Nephron progenitor cell (in vitro differentiated cells): ENCODE measurements at places on chromosomes 13 and 19.

DNA sequence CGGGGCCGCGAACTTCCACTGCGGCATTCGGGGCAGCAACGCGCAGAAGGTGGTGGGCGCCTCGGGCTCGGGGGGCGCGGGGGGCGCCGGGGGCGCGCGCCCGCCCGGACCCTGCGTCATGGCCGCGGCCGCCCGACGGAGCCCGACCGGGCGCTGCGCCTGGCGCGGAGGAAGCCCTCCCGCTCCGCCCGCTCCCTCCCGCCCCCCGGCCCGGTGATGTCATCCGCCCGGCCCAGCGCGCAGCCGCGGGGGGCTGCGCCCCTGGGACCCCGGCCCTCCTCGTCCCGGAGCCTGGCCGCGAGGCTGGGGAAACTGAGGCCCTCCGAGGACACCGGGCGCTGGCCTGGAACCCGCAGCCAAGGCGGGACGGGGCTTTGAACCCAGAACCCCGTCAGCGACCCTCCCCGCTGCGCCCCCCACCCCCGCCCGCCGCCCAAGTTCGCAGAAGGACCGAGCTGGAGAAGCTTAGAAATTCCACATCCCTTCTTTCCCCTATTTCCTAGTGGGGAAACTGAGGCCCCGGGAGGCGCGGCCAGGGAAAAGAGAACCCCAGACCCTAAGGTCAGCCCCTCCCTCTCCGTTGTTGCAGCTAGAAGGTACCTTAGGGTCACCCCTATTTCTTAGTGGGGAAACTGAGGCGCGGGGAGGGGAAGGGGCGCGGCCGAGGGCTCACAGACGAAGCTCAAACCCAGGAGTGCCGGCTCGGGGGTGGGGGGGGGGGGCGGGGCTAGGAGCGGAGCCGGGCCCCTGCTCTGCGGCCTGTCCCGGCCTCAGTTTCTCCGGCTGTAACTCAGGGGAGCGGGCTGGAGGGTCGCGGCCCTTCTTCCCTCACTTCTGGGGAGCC, at the start of gene SHC2:
Gene SHC2 (minus strand): TSS at position 157 of the 844 bp plus-strand sequence. CDS start 37 bp downstream, at position 120.
- H3K4me3 ChIP-seq: peak within 1 kb of the TSS; percentile 87
- peaks cover 12% of the 10 kb centered on the region for H3K36me3 ChIP-seq
- peaks cover 17% of the 10 kb centered on the region for H3K27me3 ChIP-seq
- no peak within 1 kb of the TSS for H3K27ac ChIP-seq

DNA sequence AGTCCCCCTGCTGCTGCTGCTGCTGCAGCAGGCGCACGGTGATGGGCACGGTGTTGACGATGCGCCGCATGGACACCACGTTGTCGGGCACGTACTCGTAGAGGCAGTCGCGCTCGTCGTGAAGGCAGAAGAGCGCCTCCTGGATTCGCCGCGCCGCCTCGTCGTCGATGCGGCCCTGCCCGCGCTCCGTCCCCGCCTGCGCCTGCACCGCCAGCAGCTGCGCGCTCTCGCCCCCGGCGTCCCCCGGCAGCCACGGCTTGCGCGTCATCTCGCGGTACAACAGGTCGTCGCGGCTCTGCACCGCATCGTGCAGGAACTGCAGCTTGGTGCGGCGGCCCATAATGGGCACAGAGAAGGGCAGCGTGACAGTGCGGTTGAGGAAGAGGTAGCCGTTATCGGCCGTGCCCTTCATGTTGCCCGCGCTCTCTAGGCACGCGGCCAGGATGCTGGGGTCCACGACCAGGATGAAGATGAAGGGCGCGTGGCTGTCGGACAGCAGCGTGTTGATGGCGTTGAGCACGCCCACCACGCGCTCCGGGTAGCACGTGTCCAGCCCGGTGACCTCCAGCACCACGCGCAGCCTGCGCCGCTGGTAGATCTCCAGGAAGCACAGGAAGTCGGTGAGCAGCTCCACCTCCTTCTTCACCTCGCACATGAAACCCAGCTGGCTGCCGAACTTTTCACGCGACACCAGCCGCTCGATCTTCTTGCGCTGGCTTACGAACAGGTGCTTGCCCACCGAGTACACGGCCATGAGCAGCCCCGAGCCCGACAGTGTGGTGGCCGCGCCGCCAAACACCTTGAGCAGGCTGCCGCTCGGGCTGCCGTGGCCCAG, 8.1 kb downstream of the NKPD1 start:
- peak; percentile 41 for DNase-seq
- H3K36me3 ChIP-seq: peaks cover 11% of the 10 kb centered on the region

DNA sequence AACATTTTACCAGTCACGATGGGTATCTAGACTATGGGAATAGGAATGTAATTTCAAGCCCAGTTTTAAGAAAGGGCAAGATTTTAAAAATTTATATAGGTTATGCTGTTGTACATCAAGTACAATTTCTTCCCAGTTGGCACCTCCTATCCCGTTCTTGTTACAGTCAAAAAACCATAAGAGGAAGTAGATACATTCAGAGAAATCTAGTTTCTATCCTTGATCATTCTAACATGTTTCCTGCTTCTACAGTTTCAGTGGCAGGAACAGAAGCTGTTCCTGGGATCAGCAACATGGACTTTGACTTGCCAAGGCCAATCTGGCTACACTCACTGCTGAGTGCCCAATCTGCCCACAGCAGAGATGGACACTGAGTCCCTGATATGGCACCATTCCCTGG, 14.7 kb upstream of the FPR3 start:
- no peak for DNase-seq
- no peaks in the 10 kb centered on the region for H3K36me3 ChIP-seq
- H3K27ac ChIP-seq: no peak overlapping the region
- H3K4me1 ChIP-seq: no peaks in the 10 kb centered on the region
- peaks cover 11% of the 10 kb centered on the region for H3K27me3 ChIP-seq

- H3K36me3 ChIP-seq: peaks cover 53% of the 10 kb centered on the region
- H3K27ac ChIP-seq: no peak overlapping the region
- no peak overlapping the region for H3K4me3 ChIP-seq
- H3K4me1 ChIP-seq: no peaks in the 10 kb centered on the region
- no peak for DNase-seq
- H3K27me3 ChIP-seq: no peaks in the 10 kb centered on the region
Observed at GRCh38 chr13:48511621-48512230, 21.2 kb downstream of the RCBTB2 start.

DNA sequence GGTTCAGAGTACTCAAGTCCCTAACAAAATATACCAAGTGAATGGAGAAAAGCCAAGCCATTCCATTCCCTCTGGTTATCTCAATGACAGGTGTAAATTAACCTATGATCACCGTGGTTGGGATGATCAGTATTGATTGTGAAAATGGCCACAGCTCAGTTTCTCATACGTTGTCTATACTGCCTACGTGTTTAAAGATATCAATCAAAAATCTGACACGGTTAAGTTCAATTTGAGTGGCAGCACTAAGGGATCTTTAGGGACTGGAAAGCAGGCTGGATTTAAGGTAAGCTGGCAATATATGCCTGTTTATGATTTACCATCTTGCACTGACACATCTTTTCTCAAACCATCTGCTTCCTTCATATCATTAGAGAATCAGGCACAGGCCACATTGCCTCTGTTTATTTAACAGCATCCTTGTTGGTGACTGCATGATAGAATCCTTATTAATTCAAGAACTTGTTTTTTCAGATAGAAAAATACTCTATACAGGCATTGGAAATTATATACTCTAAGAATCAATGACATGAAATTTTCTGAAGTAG, 907.9 kb downstream of the PCDH9 start:
- no peaks in the 10 kb centered on the region for H3K27me3 ChIP-seq
- H3K27ac ChIP-seq: no peak overlapping the region

DNA sequence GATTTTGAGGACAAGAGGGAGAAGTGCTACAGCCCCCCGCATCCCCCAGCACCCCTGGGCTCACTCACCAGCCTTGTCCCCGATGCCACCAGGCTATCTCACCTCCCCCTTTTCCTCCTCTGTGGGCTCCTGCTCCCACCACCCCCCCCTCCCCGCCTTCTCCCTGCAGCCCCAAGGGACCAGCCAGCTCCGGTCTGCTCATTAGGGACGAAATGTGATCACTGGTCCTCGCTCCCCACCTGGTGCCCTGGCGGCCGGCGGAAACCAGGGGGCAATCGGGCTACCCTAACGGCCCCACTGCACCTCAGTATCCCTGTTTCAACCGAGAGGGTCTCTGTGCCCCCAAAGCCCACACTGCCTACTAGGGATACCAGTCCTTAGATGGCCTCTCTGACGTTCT, 2.7 kb downstream of the GPR4 start:
- H3K36me3 ChIP-seq: no peaks in the 10 kb centered on the region
- peak overlapping the region; percentile 15 for H3K4me3 ChIP-seq
- DNase-seq: no peak
- H3K27ac ChIP-seq: no peak overlapping the region

DNA sequence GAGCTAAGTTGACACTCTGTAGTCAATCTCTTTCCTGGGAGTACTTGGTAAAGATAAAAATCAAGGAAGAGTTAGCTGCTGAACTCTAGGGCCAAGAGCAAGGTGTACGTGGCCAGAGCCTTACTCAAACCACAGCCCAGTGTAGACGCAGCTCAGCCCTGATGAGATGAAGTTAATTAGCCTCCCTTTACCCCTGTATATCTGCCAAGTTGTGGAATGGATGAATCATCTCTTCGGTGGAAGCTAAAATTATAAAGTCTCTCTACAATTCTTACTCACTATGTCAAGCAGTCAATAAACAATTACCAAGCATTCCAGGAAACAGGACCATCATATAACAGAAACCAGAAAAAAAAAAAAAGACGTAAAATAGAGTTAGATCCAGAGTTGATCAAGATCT, 146.9 kb upstream of the UFM1 start:
- no peaks in the 10 kb centered on the region for H3K27me3 ChIP-seq
- no peaks in the 10 kb centered on the region for H3K4me1 ChIP-seq
- H3K36me3 ChIP-seq: no peaks in the 10 kb centered on the region

DNA sequence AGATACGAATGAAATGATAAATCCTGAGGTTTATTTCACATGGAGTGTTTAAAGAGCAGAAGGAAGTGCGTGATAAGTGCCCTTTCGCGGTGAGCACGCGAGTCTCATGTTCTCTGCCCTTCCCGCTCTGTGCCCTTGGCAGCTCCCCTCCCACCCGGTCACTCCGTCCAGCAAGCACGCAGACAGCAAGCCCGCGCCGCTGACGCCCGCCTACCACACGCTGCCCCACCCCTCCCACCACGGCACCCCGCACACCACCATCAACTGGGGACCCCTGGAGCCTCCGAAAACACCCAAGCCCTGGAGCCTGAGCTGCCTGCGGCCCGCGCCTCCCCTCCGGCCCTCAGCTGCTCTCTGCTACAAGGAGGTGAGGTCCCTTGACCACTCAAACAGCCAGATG, 37.4 kb upstream of the TEX29 start:
- H3K4me3 ChIP-seq: no peak overlapping the region
- H3K27me3 ChIP-seq: no peaks in the 10 kb centered on the region
- DNase-seq: no peak
- H3K27ac ChIP-seq: no peak overlapping the region

DNA sequence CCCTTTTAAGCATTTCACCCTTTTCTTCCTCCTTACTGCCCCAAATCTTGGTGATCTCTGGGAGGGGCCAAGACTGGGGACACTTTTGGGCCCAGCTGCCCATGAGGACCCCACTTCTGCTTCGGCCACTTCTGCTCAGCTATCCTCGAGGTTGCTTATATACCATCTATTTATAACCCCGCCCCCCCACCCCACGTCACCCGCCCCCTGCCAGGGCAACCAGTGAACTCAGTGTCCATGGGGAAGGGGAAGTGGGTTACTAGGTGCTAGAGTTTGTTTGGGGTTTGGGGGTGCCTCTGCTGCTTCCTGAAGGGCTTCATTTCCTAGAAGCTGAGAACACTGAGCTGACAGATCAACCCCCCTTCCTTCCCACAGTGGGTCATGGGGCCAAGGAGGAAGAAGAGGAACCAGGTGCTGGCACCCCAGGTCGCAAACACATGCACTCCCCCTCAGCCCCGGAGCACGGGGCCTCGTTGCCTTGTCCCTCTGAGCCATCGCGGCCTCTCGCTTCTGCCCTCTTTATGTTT, 6.1 kb upstream of the ADGRE5 start:
- no peak overlapping the region for H3K27ac ChIP-seq
- H3K4me1 ChIP-seq: peaks cover 50% of the 10 kb centered on the region
- no peak overlapping the region for H3K4me3 ChIP-seq
- no peak for DNase-seq

DNA sequence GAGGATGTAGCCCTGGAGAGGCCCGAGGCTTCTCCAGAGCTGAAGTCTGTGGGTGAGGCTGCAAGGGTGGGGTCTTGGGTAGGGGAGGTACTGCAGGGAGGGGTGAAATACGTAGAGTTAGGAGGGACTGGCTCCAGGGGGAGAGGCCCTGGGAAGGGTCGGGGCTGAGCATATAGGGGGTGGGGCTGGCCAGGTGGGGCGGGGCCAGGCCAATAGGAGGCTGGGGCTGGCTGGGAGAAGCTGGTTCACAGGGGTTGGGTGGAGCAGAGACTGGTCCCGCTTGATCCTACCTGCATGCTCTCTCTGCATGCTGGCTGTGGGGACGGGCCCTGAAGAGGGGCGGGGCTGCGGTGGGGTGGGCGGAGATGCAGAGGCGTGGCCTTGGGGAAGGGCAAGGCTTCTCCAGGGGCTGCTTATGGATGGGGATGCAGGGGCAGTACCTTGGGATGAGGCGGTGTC, 51.9 kb downstream of the CELF5 start:
- H3K27me3 ChIP-seq: peaks cover 88% of the 10 kb centered on the region
- peak; percentile 78 for DNase-seq
- H3K4me1 ChIP-seq: peaks cover 23% of the 10 kb centered on the region

DNA sequence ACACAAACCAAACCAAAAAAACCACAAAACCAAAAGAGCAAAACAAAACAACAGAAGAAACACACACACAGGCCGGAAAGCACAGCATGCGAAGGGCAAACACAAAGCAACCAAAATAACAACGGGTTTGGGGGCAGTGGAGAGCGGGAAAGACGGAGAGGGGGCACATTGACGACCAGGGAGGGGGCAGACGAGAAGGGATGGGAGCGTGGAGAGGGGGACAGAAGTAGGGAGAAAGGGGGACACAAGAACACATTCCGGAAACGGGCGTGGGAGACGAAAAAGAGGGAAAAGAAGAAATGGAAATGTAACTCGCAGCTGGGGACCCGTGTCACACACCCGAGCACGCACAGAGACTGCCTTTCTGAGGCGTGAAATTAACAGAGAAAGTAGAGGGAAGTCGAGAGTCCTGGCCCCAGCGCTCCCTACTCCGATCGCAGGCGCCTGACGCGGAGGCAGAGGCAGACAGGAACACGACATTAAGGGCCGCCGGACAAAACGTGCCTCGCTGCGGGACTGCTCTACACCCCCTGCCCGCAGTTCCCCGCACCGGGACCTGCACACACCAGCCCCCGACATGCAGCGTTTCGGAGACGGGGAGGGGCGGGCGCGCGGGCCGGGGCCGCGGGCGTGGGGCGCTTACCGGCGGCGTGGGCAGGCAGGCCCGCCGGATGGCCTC, 652 bp downstream of the POU4F1 start:
- peak overlapping the region; percentile 71 for H3K4me3 ChIP-seq
- DNase-seq: no peak
- H3K4me1 ChIP-seq: peaks cover 18% of the 10 kb centered on the region
- no peak overlapping the region for H3K27ac ChIP-seq
- H3K36me3 ChIP-seq: no peaks in the 10 kb centered on the region
